ENCODE measurements at places on chromosomes 2 and 18. TPM values are rescaled to one million over a fixed set of nuclear protein-coding genes. Genes with fewer than 3 reads are reported as not detected.
A peak's percentile ranks its signal among the peaks of the same experiment; 100 is the strongest.

GRCh38 chr2:8469709-8470493, 212.0 kb upstream of the ID2 start:
- no peaks in the 10 kb centered on the region for H3K27me3 ChIP-seq
- H3K27ac ChIP-seq: peak overlapping the region; percentile 96
- H3K36me3 ChIP-seq: peaks cover 48% of the 10 kb centered on the region
- peaks cover 64% of the 10 kb centered on the region for H3K4me1 ChIP-seq

DNA sequence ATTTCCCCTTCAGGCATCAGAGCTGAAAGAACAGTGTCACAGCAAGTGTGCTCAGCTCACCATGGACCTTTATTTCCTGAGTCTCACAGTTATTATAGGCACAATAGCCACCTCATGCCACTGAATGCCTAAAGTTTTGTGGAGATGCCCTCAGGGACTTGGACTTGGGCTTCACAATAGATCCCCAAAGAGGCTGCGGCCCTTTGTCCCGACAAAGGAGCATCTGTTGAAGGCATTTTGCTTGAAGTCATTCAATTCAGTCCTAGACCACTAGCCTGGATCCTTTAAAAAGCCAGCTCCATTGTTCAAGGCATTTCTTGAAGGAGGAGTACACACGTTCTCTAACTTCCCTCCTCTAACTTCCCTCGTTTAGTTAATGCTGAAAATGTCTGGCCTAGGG, 125.4 kb downstream of the DCC start:
- no peaks in the 10 kb centered on the region for H3K4me1 ChIP-seq
- no peak for DNase-seq
- H3K27me3 ChIP-seq: no peaks in the 10 kb centered on the region
- no peak overlapping the region for H3K4me3 ChIP-seq
- H3K27ac ChIP-seq: no peak overlapping the region

DNA sequence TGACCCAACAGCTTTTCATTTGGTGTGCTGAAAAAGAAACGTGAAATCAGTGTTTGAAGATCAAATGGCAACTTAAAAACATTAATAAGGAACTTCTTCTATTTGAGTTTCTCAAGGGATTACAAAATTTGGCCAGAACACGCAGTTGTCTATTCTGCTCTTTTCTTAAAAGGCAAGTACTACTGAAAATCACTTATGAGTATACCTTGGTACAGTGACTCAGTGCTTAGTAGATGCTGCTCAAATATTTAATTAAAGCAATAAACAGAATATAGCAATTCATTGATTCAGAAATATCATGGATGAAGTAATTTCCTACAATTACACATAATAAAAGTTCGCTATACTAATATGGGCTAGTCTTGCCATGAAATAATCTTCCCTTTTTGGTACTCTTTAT, 38.2 kb upstream of the MCM6 start:
- peaks cover 24% of the 10 kb centered on the region for H3K36me3 ChIP-seq
- H3K27ac ChIP-seq: no peak overlapping the region
- peaks cover 15% of the 10 kb centered on the region for H3K4me1 ChIP-seq
- no peaks in the 10 kb centered on the region for H3K27me3 ChIP-seq

DNA sequence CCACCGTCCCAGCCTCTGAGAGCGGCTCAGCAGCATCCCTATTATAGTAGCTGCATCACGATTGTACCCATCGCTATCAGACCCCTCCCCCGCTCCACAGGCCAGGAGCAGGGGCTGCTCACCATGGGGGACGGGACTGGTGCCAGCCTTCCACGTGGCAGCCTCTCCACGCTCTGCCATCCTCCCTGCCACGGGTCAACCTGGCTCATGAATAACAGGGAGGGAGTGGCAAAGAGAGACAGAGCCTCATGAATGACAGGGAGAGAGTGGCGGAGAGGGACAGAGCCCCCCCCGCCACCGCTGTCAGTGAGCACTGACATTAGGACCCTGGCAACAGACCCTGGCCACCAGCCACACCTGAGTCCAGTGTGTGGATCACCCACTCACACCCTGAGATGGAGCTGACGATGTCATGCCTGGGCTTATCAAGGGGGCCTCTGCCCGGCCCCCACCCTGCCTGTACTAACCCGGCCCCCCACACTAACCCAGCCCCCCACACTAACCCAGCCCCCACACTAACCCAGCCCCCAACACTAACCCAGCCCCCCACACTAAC, 16.9 kb downstream of the CROCC2 start:
- H3K4me1 ChIP-seq: no peaks in the 10 kb centered on the region
- no peak overlapping the region for H3K4me3 ChIP-seq
- no peak overlapping the region for H3K27ac ChIP-seq
- H3K36me3 ChIP-seq: no peaks in the 10 kb centered on the region
- DNase-seq: no peak
- H3K27me3 ChIP-seq: no peaks in the 10 kb centered on the region

DNA sequence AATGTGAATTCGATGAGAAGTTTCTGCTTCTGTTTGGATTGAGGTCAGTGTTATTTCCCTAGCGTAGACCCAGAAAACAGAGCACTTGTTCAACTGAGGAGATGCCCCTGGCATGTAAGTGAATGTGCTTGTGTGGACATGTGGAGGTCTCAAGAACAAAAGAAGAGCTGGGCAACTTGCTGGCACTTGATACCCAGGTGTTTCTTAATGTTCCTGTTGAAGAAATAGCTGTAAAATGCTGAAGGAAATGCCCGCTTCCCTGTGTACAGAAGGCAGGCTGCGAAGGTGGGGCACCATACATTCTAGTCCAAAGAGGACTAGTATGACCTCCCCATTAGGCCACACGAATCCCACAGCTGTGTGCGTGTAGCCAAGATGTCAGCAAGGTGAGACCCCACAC, 9.8 kb upstream of the LBH start:
- peaks cover 33% of the 10 kb centered on the region for H3K4me1 ChIP-seq
- H3K27ac ChIP-seq: no peak overlapping the region
- no peak overlapping the region for H3K4me3 ChIP-seq
- no peak for DNase-seq
- no peaks in the 10 kb centered on the region for H3K27me3 ChIP-seq

The ADD2 gene
- total RNA-seq: 1.2 TPM

The EPB41L3 gene
- total RNA-seq: not detected

The TRAF3IP1 gene
- 6.8 TPM for total RNA-seq

The WDR35 gene
- total RNA-seq: 4.5 TPM

The RTP5 gene
- total RNA-seq: not detected

Data from activated CD8-positive, alpha-beta memory T cell treated with anti-CD3 and anti-CD28 coated beads, Interleukin-2, amount 10 ng/mL, durations not matched to agents 7 days and 5 days (primary cell).